Activated CD4-positive, CD25-positive, alpha-beta regulatory T cell treated with anti-CD3 and anti-CD28 coated beads, Interleukin-2, amount 50 U/mL, for 16 hours (primary cell): ENCODE measurements at places on chromosomes 11 and 22.

DNA sequence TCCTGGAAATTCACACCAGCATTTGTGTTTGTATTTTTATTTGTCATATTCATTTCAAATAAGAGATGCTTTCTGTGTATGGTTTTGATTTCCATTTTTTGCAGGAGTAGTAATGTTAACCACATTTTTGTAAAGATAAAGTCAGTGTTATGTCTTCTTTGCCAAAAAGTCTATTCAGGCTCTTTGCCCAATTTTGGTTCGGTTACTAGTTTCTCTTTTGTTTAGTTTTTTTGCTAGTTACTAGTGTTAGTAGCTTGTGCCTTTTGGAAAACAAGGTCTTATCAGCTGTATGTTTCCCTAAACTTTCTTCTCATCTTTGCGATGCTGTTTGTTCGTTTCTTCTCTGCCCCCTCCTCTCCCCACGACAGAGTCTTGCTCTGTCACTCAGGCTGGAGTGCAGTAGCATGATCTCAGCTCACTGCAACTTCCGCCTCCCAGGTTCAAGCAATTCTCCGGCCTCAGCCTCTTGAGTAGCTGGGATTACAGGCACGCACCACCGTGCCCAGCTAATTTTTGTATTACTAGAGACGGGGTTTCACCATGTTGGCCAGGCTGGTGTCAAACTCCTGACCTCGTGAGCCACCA, 112.3 kb upstream of the GRK3 start:
- DNase-seq = no peak

DNA sequence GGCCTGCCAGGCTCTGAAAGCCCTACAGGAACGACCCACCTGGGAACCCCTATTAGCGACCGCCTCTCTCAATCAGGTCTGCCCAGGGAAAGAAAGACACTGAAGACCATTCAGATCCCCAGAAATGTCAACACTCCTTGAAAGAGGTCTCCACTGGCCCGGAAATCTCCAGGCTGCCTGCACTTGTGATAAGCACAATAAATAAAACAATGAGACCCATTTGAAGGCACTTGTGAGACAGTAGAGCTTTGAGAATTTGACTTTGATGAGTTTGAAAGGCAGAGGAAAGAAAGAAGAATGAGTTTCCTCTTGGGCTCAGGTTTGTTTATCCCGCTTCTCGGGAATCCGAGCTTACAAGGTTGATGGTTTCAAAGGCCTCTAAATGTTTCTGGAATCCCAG, 416.3 kb downstream of the BUD13 start:
- DNase-seq = no peak

GRCh38 chr22:23764899-23765881, 2.4 kb downstream of the C22orf15 start:
- no peak for DNase-seq

DNA sequence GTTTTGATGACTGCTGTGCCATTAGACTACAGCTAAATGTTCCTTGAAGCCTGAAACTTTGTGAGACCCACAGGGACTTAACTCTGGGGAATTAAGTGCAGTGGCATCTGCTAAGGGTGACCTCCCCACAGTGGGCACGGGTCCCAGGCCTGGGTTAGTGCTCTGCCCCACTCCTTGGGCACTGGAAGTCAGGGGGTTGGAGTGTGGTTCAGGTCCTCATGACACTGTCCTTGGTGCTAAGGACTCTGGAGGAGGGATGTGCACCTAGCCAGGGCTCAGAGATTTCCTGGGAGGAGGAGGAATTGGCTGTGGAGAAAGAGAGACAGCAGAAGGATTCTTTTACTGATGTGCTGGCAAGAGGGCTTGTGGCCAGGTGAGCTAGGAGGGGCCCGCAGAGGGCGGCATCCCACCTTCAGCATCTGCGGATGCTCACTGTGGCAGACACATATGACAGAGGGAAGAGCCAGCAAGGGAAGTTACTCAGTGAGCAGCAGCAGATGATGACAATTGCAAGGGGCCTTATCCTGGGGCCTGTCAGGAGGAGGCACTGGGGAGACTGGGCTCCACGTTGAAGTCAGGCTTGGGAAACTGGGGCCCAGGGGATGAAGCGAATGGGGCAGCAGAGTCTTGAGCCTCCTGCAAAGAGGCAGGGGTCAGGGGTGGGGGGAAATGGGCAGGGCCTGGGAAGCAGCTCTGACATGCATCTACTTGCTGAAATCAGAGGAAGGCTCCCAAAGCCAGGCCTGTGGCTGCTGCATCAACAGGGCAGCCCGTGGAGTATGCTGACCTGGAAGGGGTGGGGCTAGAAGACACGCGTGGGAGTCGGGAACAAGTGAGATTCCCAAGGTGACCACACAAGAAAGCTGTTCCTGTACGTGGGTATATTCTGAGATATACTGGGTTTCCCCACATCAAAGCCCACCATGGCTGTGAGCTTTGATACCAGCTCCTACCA, 144.0 kb downstream of the MPPED1 start:
- no peak for DNase-seq

DNA sequence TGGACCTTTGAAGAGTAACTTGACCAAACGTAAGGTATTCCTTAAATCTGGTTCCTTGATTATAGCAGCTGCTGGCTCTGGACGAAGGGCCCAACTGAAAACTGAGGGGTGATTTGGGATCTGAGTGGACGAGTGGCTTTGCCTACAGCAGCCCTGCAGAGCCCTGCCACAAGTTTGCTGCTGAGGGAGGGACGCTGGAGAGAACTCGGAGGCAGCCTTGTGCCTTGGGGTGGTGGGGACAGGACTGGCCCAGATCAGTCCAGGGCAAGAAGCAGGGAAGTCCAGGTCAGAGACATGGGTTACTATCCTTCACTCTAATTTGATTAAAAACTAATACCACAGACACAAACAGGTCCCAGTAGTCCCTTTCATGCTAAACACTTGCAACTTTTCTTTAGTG, 89.6 kb upstream of the PITPNB start:
- DNase-seq = no peak
